ENCODE measurements at places on chromosomes 1 and 21. TPM values are rescaled to one million over a fixed set of nuclear protein-coding genes. Genes with fewer than 3 reads are reported as not detected.

MRTO4 gene
- total RNA-seq: 31.8 TPM

MEX3A gene
- total RNA-seq: 0.30 TPM

CELA2B gene
- 0.91 TPM for total RNA-seq

OR2T12 gene
- total RNA-seq: not detected

GON4L gene
- 69.4 TPM for total RNA-seq

Measured in upper lobe of left lung (tissue), 6 donors.